ENCODE measurements at places on chromosomes 5 and 9. TPM values are rescaled to one million over a fixed set of nuclear protein-coding genes. Genes with fewer than 3 reads are reported as not detected.

Gene EPB41L4B
- total RNA-seq, result 22.4 TPM

Gene TRAF1
- total RNA-seq, result 9.6 TPM

Gene SLC9A3
- 5.9 TPM for total RNA-seq

Gene TMC1
- not detected for total RNA-seq

GRCh38 chr5:80654054-80654390 is 430 bp upstream of the MSH3 start:
- DNase-seq, result no peak

DNA sequence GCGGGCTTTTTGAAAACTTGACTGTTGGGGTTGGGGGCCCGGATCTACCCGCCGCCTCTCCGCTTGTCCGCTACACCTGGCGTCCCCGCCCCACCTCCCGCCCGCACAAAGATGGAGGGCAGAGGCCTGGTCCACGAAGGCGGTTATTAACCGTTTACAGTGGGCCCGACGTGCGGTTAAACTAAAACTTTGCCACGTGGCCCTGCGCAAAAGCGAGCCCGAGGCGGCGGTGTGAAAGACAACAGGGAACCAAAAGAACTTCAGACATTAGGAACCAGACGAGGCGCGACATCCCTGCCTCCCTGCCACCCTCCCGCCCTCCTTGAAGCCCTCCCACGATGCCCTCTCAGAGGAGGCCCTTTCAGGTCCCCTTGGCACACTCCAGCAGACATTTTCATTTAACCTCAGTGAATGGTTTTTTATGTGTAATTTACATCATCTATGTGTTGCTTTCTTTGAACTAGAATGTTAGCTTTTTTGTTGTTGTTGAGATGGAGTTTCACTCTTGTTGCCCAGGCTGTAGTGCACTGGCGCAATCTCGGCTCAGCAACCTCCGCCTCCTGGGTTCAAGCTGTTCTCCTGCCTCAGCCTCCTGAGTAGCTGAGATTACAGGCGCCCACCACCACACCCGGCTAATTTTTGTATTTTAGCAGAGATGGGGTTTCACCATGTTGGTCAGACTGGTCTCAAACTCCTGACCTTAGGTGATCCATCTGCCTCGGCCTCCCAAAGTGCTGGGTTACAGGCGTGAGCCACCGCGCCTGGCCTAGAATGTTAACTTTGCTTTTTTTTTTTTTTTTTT is 999 bp upstream of the HNRNPA0 start:
- no peak for DNase-seq

DNA sequence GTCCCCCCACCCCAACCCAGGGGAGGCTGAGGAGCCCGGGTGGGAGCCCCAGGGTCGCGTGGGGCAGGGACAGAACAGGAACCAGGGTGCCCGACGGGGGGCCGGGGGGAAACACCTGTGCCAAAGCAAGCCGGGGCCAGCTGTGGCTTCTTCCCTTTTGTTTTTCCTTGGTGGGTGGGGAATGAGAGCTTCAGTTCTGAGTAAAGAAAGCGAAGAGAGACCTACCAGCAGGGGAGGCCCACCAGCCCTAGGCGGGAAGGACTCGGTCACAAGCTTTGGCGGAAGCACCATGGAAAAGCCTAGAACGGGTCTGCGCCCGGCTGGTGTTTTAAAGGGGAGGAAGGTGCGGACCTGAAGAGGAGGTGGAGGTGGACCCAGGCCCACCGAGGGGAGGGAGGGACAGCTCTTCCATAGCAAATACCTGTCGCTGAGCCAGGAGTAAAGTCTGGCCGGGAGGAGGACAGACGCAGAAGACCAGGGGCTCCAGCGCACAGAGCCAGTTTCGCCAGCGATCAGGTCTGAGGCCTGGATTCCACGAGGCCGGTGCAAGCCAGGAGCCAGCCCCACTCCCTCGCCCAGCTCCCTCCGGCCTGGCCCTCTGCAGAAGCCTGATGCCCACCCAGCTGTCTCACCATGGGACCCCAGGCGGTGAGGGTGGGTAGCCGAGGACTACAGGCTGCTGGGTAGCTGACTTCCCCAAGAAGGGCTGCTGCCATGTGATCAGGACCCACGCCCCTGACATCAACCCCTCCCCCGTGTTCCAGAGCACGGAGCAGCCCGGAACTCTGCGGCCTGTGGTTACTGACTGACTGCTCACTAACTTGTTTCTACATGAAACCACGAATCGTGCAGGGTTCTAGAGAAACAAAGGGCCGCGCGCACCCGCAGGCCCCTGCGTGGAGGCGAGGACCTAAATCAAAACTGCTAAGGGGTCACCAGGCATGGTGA is 849 bp upstream of the MGAT1 start:
- DNase-seq, result peak; percentile 87

DNA sequence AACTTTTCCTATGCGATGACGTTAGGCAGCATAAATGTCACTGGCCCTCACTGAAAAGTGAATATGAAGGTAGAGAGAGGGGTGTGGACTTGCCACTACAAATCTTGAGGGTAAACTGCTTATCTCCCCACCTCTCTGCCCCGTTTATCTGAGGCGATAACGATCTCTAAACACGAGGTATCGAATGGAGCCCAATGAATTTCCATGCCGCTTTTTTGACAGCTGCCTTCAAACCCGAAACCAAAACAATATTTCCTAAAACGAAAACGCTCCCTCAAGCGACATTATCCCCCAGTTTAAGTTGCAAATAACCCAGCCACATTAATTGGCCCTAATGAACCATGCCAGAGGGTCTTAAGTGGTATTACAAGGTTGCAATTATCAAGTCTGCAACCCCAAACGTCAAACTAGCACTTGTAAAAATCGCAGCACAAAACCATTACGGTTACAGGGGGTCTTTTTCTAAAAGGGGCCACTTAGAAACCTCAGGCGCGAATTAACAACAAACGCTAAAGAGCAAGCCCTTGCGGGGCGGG is 1.4 kb downstream of the NR3C1 start:
- no peak for DNase-seq

- no peak for DNase-seq
Measured at GRCh38 chr5:166624573-166624972, 1666.9 kb upstream of the WWC1 start.

DNA sequence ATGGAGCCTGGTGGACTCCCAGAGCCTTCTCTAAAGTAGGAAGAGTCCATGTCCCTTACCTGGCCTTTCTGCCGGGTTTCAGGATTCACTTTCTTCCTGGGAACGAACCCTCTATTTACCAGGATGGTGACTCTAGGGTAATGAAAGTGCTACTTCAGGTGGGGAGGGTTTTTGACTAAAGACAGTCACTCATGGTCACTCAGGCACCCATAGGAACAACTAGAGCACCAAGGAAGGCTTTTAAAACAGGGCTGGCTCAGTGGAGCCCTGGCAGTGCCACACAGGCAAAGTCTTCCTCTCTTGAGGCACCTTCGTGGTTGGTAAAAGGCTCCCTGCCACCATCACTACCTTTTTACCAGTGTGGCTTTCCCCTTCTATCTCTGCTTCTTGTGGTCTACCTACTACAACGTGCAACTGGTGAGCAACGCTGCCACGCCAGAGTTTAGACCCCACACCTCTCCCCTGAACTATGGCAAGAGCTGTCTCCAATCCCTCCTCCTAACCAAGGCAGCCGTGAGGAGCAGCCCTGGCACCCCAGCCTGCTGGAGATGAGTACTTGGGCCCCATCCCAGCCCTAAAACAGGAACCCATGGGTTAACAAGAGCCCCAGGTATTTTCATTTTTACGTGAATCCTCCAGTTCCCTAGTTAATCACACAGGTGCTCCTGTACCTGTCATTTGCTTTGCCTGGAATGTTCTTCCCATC is 3.5 kb downstream of the SURF1 start:
- DNase-seq, result no peak

DNA sequence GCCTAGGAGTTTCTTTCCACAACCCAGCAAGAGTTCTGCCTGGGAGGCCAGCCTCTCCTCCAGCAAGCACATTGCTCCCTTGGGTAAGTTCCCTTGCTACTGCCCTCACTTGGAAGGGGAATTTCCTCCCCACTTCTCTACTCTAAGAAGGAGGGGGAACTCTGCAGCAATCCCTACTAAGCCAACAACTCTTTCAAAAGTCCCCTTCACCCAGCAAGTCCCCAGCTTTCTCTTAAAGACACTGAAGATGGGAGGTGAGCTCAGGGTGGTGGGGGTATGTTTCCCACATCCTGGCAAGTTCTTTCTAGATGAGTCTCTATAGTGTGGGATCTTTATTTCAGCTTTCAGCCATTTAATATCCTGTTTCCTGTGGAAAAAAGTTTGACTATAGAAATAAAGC is 49.0 kb downstream of the PDE8B start:
- DNase-seq, result no peak

DNA sequence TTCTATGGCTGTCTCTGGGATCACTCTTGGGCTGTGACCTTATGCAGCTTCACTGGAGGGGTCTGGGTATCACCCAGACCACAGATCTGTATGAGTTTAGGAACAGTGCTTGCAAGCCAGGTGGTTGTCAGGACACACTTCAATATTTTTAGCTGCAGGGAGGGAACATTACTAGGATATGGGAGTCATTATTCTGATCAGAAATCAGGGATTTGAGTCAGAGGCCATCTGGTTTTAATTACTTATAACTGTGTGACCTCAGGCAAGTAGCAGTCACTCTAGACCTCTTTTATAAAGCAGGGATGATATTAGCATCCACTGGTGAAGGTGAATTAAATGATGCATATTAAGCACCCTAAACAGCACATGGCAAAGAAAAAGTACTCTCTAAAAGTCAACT is 60.1 kb upstream of the NMUR2 start:
- no peak for DNase-seq

- DNase-seq, result no peak
Measured at GRCh38 chr5:171438738-171439137, 19.3 kb downstream of the FGF18 start.

DNA sequence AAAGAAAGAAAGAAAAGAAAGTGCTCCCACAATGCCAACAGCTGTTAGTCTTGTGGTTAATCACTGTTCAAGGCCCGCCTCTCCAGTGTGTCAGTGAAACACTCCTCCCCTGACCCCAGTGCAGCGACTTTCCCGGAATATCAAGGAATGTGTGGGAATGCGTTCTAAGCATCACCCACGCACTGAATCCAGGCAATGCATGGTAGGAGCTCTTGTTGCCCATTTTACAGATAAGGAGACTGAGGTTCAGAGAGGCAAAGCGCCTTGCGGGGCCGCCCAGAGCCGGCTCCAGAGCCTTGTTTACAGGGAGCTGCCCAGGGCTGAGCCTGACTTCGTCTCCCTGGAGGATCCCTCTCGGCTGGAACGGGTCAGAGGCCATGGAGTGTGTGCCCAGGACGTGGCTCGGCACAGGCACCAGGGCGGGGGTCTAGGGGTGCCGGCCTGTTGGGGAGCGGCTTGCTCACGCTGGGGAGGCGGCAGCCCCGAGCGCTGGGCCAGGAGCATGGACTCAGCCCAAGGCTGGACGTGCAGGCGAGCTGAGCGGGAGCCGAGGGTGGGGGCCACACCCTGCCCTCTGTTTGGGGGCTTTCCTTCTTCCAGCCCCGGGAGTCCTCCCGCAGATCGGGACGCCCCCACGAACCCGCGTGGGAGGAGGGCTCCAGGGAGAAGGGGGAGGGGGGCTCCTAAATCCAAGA is 823 bp downstream of the ST6GALNAC6 start:
- DNase-seq, result peak; percentile 85

GRCh38 chr9:89808076-89808755 is 203.4 kb downstream of the GADD45G start:
- no peak for DNase-seq

- DNase-seq, result no peak
Measured at GRCh38 chr5:142012186-142012785, 541 bp downstream of the GNPDA1 start.

DNA sequence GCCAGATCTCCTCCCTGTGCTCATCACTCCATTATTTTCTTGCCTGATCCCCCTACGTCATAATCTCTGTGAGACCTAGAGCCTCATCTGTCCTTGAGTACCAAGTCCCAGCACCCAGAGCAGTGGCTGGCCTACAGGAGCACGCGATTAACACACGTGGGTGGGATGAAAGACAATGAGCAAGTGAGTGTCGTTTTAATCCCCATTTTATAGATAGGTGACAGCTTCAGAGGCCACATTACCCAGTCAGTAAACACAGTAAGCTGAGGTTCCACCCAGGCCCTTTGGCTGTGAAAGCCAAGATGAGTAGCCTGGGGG is 17.3 kb downstream of the TRUB2 start:
- DNase-seq, result no peak

GRCh38 chr9:104808035-104808614 is 44.2 kb downstream of the NIPSNAP3B start:
- no peak for DNase-seq

DNA sequence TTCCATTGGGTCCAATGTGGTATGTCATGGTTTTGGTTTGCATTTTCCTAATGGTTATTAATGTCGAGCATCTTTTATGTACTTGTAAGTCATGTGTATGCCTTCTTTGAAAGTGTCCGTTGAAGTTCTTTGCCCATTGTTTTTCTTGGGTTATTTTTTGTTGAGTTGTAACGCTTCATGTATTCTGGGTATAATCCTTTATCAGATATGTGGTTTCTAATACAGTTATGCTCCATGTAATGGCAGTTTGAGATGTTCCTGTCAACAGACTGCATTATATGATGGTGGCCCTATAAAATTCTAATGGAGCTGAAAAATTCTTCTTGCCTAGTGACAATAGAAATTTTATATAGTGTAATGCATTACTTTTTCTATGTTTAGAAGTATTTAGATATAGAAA is 17.2 kb downstream of the RIC1 start:
- no peak for DNase-seq

DNA sequence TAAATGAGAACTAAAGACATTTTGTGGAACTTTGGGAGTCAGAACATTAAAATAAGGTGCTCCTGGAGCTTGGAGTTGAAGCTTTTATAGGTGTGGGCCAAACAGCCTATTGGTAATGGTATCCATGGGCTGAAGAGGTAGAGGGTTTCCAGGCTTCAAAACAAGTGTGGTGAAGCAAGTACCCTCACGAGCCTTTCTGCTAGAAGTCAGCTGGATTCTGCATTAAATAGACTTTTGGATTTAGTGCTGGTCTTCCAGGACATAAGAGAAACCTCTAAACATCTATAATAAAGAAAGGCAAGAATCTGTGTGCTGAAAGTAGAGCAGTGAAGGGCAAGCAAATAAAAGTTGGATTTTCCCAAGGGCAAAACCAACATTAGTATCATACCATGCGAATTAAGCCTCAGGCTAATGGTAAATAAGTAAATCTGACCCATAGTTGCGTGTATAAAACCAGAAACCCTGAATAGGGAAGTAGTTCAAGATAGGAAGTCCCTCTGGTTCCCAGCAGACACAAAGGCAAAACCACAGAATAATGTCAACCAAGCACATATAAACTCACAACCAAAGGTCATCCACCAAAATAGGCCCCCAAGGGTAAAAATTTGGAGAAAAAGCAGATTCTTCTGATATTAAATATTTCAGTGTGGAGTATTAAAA is 306.3 kb downstream of the TLE4 start:
- DNase-seq, result no peak

- DNase-seq, result no peak
Measured at GRCh38 chr5:172194985-172195774, 1.2 kb downstream of the EFCAB9 start.

DNA sequence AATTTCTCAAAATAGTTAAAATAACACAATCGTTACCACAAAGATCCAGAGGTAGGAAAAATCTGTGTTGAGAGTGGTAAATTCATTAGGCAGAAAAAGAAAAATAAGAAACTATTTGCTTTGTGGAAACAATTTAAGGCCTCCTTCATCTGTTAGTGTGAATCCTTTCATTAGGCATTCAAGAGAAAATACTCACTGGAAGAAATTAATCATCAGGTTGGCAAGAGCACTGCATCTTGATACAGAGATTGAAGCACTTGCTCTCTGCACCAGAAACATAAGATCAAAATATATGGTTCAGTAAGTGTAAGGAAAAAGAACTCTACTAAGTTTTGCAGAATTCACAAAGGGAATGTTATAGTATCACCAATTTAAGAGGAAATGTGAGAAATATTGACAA is 44.4 kb downstream of the TTC39B start:
- DNase-seq, result no peak

- no peak for DNase-seq
Measured at GRCh38 chr5:36751886-36752285, 124.7 kb upstream of the NIPBL start.

All from suprapubic skin (tissue), 4 donors.